ENCODE measurements at places on chromosomes 2 and 18.

- DNase-seq = no peak
These were observed 36.1 kb downstream of the DHRS9 start for GRCh38 chr2:169105476-169105875.

DNA sequence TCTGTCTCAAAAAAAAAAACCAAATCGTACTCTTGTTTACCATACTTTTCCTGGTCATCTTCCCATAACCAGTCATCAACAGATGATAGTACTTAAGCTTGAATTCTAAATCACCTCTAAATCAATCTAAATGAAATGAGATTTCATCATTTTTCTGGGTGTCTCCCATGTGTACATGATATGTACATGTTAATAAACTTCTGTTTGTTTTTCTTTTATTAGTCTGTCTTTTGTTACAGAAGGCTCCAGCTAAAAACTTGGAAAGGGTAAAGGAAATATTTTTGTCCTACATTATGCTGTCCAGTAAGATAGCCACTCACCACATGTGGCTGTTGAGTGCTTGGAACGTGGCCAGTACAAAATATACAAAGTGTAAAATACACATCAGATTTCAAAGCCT lies 78.7 kb upstream of the MSH6 start:
- no peak for DNase-seq

- DNase-seq = no peak
These were observed at the start of gene SLC38A11 for GRCh38 chr2:164954954-164955701. Gene SLC38A11 (minus strand): TSS chr2:164955525. CDS start chr2:164955247, 278 bp downstream.

GRCh38 chr2:29723255-29724001 lies 198.0 kb downstream of the ALK start:
- no peak for DNase-seq

- DNase-seq = no peak
These were observed 7.1 kb downstream of the NTSR2 start for GRCh38 chr2:11662882-11663281.

DNA sequence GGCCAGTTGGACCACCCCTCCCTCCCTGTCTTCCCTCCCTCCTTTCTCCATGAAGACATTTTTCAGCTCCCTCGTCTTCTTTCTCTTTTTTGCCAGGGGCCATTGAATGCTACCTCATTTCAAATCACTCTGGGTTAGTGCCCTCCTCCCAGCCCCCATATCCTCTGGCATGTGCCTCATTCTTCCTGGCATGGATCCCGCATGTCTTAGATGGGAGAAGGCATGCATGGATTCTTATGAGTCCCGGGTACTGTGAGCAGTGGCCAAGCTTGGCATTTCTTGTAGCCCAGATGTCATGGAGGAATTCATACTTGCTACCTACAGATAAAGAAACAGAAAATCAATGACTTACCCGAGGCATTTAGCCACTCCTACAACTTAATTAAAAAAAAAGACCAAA lies 9.0 kb upstream of the HAAO start:
- no peak for DNase-seq

- DNase-seq = no peak
These were observed 328.7 kb downstream of the NR4A2 start for GRCh38 chr2:156003780-156004179.

- no peak for DNase-seq
These were observed 49.8 kb upstream of the ASB1 start for GRCh38 chr2:238376884-238377391.

DNA sequence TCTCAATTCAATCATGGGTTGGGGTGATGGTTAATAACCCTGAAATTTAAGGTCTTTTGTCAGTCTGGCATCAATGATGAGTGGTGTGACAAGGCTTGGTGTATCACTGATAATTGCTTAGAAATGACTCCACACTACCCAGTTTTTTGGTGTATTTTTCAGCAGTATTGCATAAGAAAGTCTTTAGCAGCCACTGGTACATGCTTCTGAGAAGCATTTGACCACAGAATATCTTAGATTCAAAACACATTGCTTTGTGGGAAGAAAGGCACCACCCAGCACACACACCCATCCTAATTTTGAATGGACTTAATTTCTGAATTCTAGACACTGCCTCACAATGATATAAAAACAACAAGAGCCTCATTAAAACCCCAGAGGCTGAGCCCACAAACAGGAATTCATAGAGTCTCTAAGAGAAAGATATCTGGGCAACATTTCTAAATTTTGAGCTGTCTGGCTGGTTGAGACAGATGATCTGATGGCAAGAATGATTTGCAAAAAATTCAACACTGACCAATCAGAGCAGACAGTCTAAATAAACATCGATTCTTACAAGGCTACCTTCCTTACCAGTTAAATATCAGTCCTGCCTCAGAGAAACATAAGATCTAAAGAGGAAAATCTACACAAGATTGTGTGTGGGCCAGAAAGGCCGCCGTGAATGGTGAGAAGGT lies 114.7 kb upstream of the CYP1B1 start:
- no peak for DNase-seq

GRCh38 chr2:145692971-145693478 lies 1173.1 kb upstream of the ZEB2 start:
- no peak for DNase-seq

DNA sequence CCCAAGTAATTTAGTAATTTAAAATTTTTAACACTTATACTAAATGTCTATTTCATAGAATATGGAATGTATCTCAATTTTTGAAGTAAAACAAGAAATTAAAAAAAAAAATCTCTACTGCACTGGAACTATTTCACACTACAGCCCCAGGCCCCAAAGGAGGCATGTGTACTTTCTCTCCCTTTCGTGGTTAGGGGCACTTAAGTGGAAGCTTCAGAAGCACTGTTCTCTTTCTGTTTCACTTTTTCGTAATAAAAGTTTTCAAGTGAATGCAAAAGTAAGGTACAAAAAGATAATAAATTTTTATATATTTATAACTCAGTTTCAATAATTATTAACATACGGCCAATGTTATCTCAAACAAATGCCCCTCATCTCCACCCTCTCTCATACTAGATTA lies 123.8 kb upstream of the STON1 start:
- DNase-seq = no peak

GRCh38 chr2:16663121-16663905 lies 2.3 kb downstream of the CYRIA start:
- DNase-seq = no peak

DNA sequence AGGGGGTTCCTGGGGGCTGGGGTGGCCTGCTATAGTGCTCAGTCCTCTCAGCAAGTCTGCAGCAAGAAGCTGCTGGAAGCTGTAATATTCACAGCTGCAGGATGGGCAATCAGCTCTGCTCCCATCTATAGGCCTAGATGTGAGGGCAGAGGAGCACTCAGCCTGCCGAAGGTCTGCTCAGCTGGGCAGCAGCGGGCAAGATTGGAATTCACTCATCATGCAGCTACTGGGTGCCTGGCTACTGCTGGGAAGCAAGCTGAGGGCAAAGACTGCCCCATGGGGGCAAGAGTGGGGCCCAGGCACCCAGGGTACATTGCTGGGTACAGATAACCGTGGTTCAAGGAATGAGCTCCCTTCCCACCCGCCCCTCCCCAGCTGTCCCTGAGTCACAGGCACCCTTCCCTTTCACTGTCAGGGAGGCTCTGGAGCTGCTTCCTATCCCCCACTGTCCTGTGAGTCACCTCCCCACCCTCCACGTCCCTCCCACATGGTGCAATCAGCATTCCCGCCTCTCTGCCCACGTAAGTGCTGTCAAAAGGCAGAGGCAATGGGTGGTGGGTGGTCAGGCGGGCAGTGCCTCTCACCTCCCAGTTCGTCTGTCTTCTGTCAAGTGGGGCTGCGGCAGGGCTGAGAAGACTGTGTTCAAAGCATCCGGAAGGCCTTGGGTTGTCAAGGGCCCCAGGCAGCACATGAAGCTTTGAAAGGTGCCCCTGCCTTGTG lies 169.2 kb downstream of the TRIM43 start:
- no peak for DNase-seq

DNA sequence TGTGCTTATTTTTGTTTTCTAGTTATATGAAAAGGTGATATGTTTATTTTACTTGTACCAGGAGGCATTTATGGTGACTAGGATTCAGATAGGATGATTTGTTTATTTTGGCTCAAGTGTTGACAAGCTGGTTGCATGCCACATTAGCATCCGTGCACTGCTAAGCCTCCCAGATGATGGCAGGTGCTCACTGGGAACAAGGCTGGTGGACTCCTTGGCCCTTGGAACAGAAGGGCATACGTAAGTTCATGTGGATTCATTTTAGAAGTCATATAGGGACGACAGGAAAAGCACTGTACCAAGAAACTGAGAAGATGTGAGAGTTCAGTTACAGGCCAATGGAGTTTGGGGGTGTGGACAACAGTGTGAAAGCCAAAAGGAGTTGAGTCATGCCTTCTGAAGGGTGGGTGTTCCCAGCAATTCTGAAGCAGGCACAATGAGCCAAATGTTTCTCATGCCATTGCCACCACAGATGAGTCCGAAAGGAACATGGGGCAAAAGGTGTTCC lies 166.2 kb downstream of the PHLPP1 start:
- DNase-seq = no peak

GRCh38 chr2:149651229-149651628 lies 63.7 kb upstream of the MMADHC start:
- no peak for DNase-seq

DNA sequence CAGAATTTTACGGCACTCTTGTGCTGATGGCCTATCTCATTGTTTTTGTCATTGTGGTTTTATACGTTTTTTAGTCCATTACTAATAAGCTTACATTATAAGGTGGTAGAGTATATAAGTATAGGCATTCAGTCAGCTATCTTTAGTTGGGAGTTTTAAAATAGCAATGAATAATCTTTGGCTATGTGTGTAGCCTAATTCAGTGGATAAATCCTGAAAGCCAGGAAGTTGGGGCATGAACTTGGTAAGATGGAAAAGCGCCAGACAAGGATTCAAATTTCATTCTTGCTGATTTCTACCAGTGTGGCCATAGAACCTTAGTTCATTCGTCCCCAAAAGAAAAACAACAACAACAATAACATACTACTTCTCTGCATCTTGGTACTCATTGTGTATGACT lies 31.2 kb downstream of the EPC2 start:
- no peak for DNase-seq

DNA sequence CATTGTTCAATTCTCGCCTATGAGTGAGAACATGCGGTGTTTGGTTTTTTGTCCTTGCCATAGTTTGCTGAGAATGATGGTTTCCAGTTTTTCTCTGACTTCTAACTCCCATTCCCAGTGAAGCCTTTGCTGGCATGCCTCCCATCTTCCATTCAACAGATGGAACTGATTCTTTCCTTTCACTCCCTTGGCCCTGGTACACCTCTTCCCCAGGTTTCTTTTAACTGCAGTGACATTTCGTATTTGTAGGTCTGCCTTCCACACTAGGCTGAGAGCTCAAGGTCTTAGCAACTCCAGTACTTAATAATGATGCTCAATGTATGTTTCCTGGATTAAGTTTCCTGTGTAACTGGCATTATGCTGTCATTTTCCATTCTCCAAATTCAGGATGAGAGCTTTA lies 48.5 kb downstream of the GAREM1 start:
- DNase-seq = no peak

DNA sequence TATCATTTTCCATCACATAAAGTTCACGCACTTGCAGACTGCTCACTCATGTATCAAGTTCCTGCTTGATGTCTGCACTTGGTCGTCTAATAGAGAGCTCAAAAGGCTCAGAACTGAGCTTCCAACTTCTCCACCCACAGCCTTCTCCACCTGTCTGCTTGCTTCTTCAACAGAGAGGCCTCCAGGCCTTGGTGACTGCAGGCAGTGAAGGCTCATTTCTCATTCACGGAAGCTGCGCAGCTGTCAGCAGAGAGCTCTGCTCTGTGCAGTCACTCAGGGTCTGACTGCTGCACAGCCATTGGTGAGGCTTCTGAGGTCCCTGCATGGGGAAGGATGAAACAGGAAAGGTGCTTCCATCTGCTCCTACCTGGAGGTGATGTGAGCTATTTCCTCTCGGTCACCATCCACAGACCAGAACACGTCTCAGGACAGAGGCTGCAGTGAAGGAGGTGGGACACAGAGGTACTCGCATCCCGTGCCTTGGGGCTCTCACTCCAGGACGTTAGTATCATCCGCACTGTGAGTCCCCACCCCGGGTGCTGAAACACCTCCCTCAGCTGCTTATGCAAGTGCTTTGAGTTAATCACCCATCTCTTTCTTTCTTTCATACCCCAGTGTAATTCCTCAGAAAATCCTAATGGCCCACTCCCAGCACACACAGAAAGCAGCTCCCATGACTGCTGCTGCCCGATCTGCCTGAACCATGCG lies 126.2 kb downstream of the TMEM18 start:
- DNase-seq = no peak

GRCh38 chr2:137192366-137193310 lies 427.3 kb downstream of the THSD7B start:
- DNase-seq = no peak

DNA sequence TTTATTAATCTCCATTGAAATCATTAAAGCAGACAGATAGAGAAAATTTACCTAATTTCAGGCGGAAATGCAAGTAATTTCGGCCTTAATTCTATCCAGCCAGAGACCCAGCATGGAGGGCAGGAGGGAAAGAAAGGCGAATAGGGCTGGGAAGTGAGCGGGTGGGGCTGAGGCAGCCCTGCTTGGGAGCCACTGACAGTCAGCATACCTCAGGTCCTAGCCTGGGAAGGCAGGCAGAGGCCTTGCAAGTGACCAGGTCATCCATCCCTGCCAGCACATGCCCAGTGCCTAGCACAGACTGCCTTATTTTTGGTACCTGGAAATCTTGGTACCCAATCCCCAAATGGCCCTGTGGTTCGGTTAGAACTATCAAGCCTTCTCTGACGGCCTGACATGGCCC lies 1.5 kb downstream of the GDF7 start:
- DNase-seq = no peak

DNA sequence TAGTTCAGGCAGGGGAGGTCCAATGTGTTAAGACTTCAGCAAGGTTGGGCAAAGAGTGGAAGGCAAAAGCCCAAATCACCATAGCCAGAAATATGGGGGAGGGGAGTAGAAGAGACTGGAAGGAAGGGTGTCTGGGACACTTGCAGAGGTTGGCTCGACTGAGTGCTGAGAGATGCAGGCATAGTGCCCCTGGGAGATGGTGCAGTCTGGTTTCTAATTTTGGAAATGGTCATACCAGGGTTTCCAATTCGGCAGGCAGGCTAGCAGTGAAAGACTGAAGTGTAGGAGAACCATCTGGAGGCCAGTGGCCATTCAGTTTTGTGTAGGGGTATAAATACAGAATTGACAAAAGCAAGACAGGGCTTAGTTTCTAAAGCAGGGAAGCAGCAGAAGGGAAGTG lies 6.2 kb upstream of the SPOPL start:
- DNase-seq = no peak

- no peak for DNase-seq
These were observed 177.0 kb downstream of the TGIF1 start for GRCh38 chr18:3626929-3627458.

DNA sequence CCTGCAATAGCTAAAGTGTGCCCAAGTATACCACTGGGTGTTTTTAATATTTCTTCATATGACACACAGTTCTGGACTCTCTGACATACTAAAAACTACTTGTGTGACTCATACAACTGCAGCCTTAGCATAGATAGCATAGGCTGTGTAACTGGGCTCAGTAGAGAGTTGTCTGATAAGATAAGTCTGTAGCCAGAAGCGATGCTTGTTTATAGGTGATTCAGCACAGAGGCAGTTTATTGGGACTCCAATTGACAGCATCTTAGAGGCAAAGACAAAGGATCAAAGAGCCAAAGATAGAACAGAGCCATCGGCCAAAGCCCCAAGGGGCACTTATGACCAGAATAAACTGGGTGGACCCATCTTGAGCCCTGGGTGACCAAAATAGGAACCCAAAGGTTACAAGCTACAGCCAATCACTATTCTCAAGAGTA lies 42.3 kb downstream of the AAK1 start:
- DNase-seq = no peak

- DNase-seq = no peak
These were observed 51.1 kb downstream of the TLK1 start for GRCh38 chr2:171109571-171109970.

GRCh38 chr2:113754160-113754559 lies 2.3 kb downstream of the SLC35F5 start:
- no peak for DNase-seq
